Activated T-helper 2 cell treated with anti-CD3 and anti-CD28 coated beads, Interferon-gamma antibody, Interleukin-2, Interleukin-4, amounts not matched to agents 10 μg/mL and 5 μg/mL and 100 μg/mL, durations not matched to agents 14 hours and 24 hours and 36 hours (primary cell): ENCODE measurements at places on chromosomes 3 and 15. TPM values are rescaled to one million over a fixed set of nuclear protein-coding genes. Genes with fewer than 3 reads are reported as not detected.

The SMCO1 gene
- total RNA-seq = not detected in 2 replicates

The CFAP91 gene
- total RNA-seq = not detected in 2 replicates

The THRB gene
- total RNA-seq = not detected in 2 replicates

The XRN1 gene
- total RNA-seq = 51.4 and 55.4 TPM in 2 replicates

The SH3BP5 gene
- 14.8 and 15.0 TPM in 2 replicates for total RNA-seq

The TRNT1 gene
- 49.9 and 50.1 TPM in 2 replicates for total RNA-seq

The THOC7 gene
- 103 and 107 TPM in 2 replicates for total RNA-seq

The DHX30 gene
- total RNA-seq = 123 and 126 TPM in 2 replicates

The TRH gene
- not detected in 2 replicates for total RNA-seq

The GCNT3 gene
- not detected in 2 replicates for total RNA-seq

The MESP1 gene
- 7.1 and 7.5 TPM in 2 replicates for total RNA-seq

The CIDEC gene
- not detected in 2 replicates for total RNA-seq

The CTXN2 gene
- 0.05 TPM in 1 of 2 replicates, not detected in the other for total RNA-seq

The AGTR1 gene
- not detected in 2 replicates for total RNA-seq

The GPR156 gene
- not detected in 2 replicates for total RNA-seq

The TM4SF1 gene
- total RNA-seq = not detected in 2 replicates

The PLA2G4B gene
- total RNA-seq = 8.0 and 10.5 TPM in 2 replicates

The PRSS50 gene
- not detected in 2 replicates for total RNA-seq

The HYPK gene
- 23.6 and 24.3 TPM in 2 replicates for total RNA-seq

The PLXNA1 gene
- total RNA-seq = 17.2 and 18.9 TPM in 2 replicates

The PLOD2 gene
- total RNA-seq = 1.1 and 2.2 TPM in 2 replicates

The PDIA3 gene
- total RNA-seq = 370 and 384 TPM in 2 replicates
